CD4-positive, alpha-beta T cell treated with Interleukin-4 for 1 hour (primary cell): ENCODE measurements at places on chromosomes 2 and 18.
A peak's percentile ranks its signal among the peaks of the same experiment; 100 is the strongest.

GRCh38 chr2:177611310-177611886 lies 218.8 kb downstream of the AGPS start:
- DNase-seq = no peak

DNA sequence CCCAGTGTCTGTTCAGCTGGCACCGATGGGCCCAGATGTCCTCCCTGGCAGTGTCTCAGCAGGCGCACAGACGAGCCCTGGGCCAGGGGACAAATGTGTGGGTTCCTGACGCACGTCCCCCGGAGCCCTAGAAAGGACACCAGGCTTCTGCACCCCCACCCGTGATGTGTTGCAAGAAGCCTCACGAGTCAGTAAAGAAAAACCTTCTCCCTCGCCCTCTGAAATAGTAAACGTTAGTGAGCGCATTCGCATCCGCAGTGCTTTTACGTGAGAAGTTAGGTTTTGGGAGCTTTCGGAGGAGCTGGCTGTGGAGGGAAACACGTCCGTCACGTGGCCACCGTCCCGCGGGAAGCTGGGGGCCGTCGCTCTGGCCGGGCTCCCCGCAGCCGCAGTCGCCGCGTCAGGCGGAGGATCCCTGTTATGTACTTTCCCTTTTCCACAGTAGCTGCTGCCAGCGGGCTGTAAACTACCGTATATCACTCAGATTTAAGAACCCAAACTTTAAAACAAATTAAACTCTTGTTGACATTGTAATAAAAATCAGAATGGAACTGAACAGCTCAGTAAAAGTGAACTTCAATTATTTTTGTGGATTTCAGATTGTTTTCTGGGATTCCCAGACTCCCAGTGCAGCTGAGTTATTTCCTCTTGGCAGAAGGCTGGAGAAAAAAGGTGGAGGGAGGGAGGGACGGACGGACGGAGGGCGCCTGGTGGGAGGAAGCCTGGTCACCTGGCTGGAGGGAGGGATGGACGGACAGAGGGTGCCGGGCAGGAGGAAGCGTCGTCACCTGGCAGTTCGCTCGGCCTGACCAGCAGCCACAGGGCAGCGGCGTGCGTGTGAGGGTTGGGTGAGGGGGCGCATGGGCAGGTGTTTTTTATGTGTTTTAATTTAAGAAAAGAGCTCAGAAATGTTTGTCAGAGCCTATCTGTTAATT lies 112.1 kb downstream of the NFATC1 start:
- DNase-seq = peak; percentile 32

DNA sequence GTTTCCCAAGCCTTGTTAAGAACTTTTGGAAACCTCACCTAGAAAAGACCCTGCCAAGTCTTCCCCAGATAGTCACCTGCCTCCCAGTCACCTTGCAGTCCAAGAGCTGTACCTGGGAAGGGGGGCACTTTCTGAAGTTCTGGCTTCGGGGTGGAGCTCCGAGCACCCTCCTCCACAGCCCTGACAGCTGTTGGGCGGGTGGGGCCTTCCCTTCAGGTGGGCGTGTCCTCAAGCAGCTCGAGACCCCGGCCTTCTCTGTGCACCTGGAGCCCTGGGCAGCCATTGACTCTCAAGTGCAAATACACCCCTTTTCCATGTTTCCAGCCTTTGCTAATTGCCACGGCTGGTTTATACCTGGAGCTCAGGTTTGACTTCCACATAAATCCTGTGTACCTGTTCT lies 37.0 kb upstream of the IGFBP5 start:
- DNase-seq = no peak

DNA sequence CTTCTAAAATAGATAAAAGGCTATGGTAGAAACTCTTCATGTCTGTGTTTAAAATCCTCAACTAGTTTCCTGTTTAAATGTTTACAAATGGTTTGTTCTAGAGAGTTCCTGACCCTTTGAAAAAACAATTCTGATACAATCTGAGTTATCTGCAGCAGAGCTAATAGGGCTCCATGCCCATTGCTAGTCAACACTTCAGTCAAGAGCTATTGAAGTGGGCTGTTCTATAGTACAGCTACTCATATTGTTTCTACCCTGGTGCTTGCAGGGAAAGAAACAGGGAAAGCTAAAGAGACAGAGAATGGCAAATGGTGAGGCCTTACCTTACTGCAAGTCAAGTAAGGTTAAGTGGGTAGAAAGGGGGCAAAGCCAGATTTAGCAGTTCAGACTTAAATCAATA lies 112.3 kb upstream of the CAVIN2 start:
- DNase-seq = no peak

GRCh38 chr18:40452599-40452998 lies 1502.4 kb upstream of the PIK3C3 start:
- no peak for DNase-seq

DNA sequence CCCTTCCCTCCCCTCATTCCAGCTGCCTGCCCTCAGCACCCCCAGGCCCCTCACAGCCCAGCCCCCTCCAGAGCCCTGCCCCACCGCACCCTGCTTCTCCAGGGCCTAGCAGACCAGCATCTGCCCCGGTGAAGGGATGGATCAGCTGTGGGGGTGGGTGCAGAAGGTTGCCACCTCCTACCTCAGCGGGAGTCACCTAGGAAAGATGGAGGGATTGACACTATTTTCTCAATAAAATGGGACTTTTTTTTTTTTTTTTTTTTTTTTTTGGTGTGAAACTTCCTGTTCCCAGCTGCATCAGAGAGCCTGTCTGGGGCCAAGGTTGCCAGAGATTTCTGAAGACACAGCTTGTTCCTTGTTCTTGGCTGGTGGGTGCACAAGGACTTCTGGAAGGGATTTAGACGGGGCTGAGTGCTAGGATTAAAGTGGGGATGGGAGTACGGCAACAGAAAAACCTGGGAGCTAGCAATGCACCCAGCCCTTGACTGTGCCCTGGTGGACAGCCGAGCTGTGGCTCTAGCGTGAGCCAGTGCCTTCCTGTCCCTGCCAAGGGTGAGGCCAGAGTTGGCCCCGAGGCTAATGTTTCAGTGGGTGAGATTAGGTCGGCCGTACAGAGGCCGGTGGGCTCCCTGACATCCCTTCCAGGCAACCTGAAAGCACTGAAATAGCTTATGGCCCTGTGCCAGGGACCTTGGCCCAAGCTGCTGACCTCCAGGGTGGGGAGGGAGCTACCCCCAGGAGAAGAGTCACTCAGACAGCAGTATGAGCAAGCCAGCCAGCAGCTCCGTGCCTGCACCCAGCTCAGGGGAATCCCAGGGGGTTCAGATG lies 4.6 kb downstream of the B3GNT7 start:
- DNase-seq = no peak

- DNase-seq = no peak
Observed at GRCh38 chr2:100809506-100809905, 10.4 kb upstream of the NPAS2 start.

GRCh38 chr2:236568922-236569572 lies 578 bp upstream of the ACKR3 start:
- no peak for DNase-seq

- no peak for DNase-seq
Observed at GRCh38 chr2:25303633-25304236, 38.0 kb downstream of the DNMT3A start.

- DNase-seq = no peak
Observed at GRCh38 chr2:27304488-27305240, 3.6 kb downstream of the UCN start.

DNA sequence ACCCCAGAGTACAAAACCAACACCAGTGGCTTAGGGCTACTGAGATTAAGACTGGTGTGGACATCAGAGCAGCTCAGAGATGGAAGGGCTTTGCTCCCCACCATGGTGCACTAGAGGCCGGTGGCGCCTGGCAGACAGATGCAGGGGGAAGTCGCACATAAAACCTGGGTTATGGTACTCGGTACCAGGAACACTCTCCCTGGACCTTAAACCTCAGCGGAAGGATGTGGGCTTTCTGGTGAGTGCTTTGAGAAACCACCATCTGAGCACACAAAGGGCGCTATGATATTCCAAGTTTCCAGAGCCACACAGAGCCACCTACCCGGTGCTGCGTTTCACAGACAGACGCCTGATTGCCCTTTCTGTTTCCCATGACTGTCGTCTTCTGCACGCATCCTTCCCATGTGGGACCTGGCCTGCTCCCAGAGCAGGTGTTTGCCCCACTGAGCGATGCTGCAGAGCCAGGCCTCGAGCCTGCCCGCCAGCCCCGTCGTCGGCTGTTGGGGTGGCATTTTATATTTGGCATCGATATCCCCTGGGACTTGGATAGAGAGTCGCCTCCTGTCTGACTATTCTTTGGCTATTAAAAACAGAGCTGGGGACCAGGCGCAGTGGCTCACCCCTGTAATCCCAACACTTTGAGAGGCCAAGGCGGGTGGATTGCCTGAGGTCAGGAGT lies 89.5 kb upstream of the ODC1 start:
- DNase-seq = peak; percentile 8

DNA sequence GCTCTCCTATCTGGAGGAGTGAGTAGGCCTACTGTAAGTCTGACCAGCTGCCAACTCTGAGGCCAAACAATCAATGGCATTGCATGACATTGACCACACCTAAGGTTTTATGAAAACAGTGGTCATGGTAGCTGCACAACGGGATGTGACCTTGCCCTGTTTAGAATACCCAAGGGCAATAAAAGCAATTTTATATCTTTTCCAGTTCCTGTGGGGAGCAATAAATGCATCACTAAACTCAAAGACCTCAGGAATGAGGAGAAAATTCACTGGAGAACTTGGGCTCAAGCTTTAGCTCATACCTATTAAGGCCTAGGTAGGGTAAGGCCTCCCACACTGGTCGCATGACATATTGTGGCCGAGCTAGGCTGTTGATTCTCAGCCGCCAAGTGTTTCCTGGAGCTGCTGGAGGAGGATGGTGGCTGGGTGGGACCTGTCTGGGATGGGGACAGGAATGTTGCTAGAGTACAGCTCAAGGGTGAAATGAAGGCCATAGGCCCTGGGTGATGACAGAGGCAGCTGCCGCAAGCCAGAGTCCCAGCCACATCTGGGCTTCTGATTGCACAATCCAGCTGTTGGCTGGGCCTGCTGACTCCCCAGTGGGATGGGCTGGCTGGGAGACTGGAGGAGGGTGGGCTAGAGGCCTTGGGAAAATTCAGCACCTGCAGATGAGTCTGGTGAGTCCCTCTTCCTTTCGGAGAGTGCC lies 313.7 kb downstream of the CYP26B1 start:
- DNase-seq = no peak

DNA sequence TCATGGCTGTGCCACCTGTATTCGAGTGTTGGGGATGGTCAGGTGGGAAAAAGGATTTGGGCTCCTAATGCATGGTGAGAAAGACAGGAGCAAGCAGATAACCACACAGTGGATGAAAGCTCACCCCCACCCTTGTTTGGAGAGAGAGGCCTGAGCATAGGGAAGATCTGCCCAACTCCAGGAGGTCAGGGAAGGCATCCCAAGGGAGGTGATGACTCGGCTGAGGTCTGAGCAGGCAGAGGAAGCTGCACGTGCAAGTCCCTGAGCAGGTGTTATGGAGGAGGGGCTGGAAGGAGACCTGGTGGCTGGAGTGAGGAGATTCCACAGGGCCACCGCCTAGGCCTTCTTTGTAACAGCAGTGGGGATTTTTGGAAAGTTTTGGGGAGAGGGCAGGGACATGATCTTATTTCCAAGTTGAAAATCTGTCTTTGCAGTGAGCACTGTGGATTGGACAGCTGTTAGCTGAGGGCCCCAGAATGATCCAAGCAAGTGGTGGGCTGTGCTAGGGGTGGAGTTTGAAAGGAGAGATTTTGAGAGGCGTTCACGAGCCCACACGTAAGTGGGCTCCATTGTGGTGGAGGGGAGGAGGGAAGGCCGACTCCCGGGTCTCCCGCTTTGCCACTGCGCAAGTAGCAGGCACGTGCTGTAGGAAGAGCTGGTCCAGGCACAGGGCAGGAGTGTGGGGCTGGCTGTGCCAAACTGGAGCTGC lies 228.5 kb downstream of the GLI2 start:
- DNase-seq = no peak

DNA sequence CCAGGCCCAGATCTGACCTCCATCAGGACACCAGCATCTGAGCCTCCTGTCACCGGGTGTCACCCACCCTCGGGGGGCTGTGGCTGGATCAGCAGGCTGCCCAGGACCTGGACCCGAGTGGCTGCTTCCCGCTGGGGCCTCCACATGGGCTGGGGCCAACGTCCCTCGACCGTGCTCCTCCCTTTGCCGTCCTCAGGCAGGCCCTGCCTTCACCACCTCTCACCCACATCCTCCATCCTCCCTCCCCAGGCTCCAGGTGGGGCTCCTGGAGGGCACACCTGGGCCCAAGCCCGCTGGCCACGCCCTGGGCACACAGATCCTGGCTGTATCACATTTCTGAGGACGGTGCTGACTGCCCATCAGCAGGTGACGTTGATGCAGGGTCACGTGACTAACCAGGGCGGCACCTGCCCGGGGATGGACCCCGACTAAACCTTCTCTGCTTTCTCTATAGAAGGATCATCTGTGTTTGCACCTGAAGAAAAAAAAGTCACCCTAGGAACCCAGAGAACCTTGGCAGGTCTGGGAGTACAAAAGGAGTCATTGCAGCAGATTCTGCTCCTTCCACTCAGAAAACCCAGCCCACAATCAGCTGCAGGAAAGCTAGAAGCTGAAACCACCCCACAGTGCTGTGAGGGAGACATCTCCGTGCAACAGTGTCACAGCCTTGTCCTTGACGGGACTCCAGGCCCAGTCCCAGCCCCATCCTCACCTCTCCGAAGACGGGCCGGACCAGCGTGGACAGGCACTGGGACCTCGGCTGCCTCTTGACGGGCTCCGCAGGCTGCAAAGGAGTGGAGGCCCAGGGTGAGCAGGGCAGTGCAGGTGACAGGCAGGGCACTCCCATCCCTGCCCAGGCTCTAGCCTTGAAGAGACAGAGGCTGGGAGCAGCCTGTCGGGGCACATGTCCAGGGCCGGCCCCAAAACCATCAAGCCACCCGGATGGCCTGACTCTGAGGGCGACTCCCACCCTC lies 11.2 kb downstream of the STK25 start:
- DNase-seq = no peak

GRCh38 chr2:118473846-118474540 lies 373.5 kb downstream of the EN1 start:
- no peak for DNase-seq

DNA sequence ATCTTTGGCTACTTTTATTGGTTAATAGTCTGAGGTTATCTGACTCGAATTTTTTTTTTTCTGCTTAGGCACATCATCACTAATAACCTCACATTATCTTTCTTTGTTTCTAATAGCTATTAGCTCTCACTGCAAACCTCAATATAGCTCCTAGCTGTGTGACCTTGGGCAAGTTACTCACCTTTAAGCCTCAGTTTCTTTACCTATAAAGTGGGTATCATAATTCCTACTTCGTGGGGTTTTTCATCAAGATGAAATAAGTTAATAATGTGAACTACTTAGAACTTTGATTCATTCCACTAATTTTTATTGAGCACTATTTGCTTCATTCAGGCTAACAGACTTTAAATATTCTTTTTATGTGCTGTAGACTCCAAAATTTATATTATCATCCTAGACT lies 55.5 kb downstream of the AGPS start:
- no peak for DNase-seq

DNA sequence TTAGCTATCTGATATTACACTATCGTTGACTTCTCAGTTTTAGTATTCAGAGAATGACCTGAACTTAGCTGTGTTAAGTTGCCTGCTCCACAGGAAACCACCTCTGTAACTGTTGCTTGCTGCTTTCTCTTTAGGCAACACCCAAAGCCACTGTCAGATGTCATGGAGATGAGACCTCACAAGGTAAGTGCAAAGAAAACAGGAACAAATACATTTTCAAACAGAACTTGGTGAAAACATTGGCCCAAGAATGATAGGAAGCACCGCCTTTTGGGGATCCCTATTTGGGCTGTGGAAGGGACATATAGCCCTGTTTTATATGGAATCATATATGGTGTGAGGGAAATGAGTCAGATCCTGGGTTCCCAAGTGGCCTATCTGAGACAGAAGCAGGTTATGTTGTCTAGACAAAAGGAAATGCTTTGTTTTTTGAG lies 143.4 kb downstream of the UBE2E3 start:
- DNase-seq = peak; percentile 86
